ENCODE measurements at places on chromosomes 4 and X.

- peak; percentile 60 for DNase-seq
Observed at GRCh38 chr4:168923526-168924194, 86.4 kb downstream of the CBR4 start.

- DNase-seq, result no peak
Observed at GRCh38 chrX:2351321-2351720, 149.5 kb downstream of the DHRSX start.

GRCh38 chr4:10380735-10381134 is 76.5 kb downstream of the ZNF518B start:
- no peak for DNase-seq

GRCh38 chrX:101659601-101660063 is at the start of gene ARMCX2:
ARMCX2 (minus strand) TSS chrX:101659850; CDS start chrX:101657588, 2,262 bp downstream.
- DNase-seq, result no peak

DNA sequence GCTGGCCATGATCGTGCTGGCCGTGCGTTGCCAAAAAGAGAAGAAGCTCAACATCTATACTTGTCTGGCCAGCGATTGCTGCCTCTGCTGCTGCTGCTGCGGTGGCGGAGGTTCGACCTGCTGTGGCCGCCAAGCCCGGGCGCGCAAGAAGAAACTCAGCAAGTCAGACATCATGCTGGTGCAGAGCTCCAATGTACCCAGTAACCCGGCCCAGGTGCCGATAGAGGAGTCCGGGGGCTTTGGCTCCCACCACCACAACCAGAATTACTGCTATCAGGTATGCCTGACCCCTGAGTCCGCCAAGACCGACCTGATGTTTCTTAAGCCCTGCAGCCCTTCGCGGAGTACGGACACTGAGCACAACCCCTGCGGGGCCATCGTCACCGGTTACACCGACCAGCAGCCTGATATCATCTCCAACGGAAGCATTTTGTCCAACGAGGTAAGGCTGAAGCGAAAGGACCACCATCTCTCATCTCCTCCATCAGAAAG is 3.3 kb downstream of the PCDH10 start:
- peak; percentile 4 for DNase-seq

DNA sequence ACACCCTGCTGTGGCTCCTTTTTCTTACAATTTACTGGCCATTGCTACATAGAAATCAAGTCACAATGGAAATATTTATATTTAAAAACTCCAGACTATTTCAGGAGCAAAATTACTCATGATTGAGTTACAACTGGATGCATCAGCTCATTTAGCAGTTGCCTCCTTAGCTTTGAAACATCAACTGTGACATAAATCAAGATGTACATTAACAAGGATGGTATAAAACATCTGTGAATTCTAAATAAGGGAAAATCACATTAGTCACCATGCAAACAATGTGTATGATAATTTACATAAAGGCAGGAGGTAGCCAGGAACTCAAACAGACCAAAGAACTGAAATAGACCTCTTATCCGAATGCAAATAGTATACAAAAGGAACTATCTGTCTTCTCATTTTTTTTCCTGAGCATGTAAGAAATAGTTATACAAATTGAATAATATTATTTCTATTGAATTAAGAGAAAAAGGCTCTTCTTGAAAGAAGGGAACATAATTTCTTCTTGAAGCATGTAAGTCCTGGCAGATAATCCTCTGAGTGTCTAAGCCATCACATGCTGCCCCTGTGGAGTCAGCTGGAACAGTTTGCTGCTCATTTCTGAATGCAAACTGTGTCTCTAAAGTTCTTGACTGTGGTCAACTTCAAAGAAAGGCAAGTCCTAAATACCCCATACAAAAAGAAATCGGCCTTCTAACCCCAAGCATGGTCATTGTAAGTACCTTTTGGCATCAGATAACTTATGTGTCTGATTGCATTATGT is 151.2 kb downstream of the NAA11 start:
- DNase-seq, result no peak

GRCh38 chr4:117771647-117772337 is 262.5 kb upstream of the NDST3 start:
- no peak for DNase-seq

DNA sequence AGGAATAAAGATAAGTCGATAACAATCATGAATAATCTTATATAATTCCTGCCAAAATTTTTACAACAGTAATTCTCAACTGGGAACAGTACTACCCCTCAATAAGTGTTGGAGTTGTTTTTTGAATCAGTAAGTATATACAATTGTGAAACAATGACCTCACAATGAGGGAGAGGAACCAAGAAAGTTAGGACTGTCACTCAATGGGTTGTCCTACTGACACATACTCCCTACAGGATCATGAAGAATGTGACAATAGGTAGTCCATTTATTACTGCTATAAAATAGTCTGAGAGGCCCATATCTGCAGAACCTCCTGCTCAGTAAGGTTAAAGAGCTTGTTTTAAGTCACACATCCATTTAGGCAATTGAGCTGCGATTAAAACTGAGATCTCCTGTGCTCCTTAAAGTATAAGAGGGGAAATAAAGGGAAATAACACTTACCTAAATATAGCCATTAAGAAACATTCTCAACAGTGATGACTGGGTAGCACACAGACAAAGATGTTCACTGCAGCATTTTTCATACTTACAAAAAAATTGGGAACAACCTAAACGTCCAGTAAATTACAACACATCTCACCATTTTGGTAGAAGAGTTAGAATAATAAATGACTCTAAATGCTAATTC is 26.2 kb downstream of the FBXW7 start:
- DNase-seq, result no peak

DNA sequence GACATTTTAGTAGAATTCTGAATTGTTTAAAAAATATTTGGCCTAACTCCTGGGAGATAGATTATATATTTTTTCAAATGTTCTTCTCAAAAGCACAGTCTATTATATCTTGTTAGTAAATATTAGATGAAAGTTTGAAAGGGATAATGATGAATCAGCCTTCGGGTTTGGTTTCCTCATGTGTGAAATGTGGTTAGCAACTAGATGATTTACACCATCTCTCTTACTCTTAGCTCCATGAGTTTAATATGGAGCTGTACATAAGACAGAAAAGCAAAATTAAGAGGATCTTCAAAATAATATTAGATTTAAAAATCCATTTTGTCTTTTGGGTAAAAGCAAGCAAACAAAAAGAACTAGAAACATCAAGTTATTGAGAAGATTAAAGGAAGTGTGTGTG is 120.8 kb upstream of the SFRP2 start:
- DNase-seq, result no peak

- DNase-seq, result no peak
Observed at GRCh38 chrX:6383917-6384316, 151.0 kb downstream of the VCX3A start.

- DNase-seq, result peak; percentile 3
Observed at GRCh38 chr4:33060674-33061542, 2340.7 kb downstream of the PCDH7 start.

DNA sequence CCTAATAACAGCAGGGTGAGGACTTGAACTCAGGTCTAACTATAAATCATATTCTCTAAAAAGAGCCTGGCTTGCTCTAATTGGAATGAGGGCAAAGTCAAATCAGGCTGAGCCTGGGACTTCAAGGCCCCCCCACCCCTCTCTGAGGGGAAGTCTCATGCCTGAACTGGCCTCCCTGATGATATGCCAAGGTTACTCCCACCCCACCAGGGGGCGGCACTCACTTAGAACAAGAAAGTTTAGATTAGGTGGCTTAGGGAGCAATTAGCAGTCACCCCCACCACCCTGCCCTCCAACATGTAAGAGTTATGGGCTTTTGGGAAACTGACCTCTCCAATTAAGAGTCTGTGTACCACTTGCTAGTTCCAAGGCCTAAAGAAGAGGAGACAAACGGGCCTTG is 2.7 kb downstream of the FOXO4 start:
- DNase-seq, result no peak

DNA sequence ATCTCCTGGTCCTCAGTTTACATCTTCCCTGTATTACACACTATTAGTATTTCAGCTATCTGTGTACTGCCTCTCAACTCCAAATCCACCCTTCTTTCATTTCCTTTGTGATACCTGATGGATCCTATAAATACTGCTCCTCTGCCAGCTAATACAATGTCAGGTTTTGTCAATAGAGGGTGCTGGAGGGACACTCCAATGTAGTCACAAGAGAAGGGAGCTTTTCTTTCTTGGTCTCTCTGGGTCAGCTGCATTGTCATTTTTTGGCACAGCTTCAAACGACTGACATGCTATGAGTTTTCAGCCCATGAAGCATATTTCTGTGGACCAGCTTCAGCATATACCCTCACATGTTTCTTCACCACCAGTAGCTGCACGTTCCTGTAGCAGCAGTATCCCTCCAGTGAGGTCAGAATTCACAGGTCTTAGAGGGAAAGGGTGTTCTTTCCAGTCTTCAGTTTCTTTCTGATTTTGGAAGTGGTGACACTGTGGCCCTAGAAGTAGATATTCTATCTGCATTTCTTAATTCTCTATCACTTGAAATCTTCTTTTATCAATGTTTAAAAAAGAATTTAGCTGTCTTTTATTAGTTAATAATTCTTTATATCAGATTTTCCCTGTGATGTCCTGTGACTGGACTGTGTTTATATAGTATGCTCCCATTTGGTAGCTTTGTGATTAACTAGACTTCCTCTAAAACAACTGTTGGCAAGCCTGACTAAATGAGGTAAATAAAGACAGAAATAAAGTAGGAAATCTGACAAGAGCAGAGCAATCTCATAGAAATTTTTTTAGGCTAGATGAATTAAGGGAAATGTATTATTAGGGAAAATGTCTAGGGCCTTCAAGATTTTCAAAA is 60.6 kb downstream of the GABRA2 start:
- peak; percentile 24 for DNase-seq

DNA sequence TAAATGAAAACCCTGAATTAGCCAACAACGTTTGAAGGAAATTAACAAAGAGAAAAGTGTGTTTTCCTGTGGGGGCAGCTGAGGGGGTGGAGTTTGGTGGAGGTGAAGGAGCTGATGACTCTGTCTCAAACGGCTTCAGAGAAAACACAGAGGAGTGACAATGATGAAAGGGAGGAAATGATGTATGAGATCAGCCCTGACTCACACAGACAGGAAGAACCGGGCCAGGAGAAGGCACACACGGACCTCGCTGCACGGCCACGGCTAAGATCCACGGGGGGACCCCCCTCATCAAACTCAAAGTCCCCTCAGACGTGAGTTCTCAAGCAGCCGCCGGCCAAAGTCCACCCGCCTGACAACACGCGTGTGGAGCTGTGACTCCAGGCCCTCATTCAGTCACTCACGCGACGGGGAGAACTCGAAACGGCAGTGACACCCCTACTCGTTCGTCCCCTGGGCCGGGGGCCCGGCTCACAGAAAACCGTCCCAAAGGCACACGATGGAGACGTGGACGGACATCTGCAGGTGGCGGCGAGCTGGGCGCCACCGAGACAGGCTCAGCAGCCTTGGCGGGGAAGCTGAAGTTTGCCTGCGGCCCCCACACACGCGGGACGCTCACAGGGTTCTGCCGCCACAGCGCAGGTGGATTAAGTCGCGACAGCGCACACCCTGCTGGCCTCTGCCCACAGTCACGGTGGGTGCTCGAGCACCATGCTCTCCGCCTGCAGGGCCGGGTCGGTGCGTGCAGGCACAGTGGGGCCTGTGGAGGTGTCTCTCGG is 28.8 kb downstream of the PPP2R3B start:
- DNase-seq, result no peak

- no peak for DNase-seq
Observed at GRCh38 chrX:124497386-124497785, 151.0 kb downstream of the SH2D1A start.

- DNase-seq, result no peak
Observed at GRCh38 chr4:146398404-146398803, 123.3 kb downstream of the SLC10A7 start.

DNA sequence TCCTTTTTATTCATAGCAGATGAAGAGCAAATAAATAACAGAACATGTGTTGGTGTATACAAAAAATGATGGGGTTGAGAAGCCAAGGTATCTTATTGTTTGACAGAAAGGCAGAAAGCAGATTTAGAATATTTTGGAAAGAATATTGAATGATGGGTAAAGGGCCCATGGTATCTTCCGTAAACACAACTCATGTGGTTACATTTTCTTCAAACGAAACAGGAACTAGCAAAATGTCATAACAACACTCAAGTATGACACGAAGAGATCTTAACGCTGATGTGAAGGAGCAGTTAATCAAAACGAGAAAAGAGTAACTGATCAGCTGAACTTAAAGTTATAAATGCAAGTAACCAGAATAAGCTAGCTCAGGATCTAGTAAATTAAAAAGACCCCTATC is 195.7 kb upstream of the GK2 start:
- no peak for DNase-seq

- DNase-seq, result no peak
Observed at GRCh38 chr4:111992351-111993168, 152.7 kb upstream of the FAM241A start.

GRCh38 chr4:138904793-138905192 is 110.8 kb upstream of the NOCT start:
- DNase-seq, result no peak

DNA sequence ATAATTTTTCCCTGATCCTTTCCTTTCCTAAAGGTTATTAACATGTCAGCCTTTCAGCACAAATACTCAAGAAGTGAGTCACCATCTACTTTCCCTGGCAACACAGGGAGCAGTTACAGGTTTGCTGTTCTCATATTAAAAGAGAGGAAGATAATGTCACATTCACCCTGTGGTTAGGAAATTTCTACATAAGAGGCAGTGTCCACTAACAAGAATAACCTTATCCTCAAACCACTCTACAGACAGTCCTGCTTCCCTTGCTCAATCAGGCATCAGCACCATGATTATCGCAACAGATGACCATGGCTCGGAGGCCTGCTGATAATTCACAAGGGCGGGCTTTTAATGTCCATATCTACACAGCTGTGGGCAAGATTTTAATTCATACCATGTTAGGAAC is 30.9 kb downstream of the RNF150 start:
- DNase-seq, result no peak

DNA sequence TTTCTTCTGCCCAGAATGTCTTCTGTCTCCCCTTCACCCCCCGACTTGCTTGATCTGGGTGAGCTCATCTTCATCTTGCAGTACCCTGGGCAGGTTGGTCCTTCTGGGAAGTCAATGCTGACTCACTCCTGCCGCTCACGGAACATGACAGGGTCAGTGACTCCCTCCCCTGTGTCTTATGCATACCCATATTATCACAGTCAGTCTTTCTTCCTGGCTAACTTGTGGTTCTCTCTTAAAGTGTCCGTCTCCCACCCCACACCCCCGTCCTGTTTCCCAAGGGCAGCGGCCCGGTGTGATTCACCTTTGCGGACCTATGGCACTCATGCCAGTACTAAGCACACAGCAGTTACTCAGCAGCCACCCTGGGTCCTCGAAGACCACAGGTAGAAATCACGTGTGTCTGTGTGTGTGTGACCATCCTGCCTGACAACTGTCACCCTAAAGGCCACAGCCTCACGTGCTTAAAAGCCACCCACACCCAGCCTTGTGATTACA is 17.7 kb downstream of the IQSEC2 start:
- no peak for DNase-seq

GRCh38 chr4:84583876-84584380 is 1.0 kb downstream of the CDS1 start:
- no peak for DNase-seq

DNA sequence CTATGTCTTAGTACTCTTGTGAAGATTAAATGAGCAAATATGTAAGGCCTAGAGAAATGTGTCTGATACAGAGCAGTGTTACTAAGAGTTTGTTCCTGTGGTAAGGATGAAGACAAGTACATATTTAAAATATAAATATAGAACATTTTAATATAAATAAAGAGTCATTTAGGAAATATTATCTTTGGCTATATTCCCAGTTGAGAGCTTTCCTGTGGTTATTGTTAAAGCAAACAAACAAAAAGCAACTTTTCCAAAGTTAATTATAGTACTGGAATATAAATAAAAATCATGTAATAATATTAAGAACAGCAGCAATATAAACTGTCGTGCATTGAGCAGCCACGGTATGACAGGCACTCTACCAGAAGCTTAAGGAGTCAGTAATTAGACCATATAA is 472.5 kb downstream of the INPP4B start:
- DNase-seq, result no peak
